ENCODE measurements at places on chromosomes 2 and 18.

- DNase-seq: no peak
Observed at GRCh38 chr2:196935432-196935831, 8.9 kb upstream of the PGAP1 start.

DNA sequence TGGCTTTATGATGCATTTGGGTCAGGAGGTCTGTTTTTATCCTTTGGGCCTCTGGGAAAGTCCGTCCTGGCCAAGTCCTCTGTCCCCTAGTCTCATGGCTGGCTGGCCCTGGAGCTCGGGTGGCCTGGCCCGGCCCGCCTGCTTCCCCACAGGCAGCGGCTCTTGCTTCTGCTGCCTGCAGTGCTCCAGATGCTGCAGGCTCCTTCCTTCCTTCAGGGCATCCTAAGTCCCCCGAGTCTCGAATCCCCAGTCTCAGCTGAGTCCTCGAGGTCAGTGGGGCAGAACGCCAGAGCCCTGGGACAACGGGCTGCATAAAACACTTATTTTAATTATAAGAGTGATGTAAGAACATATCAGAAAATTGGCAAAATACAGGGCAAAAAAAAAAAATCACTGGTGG is 71.2 kb downstream of the HPCAL1 start:
- no peak for DNase-seq

GRCh38 chr2:25339791-25340180 is 1.9 kb downstream of the DNMT3A start:
- no peak for DNase-seq

DNA sequence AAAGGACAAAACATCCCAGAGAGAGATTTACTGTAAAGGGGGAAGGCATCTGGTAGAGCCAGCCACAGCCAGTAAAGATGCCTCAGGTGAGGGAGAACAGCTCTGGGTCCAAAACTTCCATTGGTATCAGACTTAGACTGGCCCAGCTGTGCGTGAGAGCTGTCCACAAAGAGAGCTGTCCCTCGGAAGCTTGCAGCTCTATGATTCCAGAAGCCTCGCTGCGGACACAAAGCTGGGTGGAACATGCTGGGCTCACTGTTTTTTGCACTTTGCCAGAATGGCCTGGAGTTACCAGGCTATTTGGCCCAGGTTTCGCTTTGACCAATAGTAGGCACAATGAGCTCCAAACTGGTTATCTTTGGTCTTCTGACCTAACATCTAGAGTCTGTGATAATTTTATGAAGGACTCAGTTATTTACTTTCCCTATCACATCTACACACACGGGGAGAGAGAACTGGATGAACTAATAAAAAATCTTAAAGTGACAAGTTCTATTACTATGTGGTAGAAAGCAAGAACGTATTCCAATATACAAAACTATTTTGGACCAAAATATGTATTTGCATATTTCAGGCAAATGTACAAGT is 101.9 kb downstream of the DNER start:
- DNase-seq: no peak

DNA sequence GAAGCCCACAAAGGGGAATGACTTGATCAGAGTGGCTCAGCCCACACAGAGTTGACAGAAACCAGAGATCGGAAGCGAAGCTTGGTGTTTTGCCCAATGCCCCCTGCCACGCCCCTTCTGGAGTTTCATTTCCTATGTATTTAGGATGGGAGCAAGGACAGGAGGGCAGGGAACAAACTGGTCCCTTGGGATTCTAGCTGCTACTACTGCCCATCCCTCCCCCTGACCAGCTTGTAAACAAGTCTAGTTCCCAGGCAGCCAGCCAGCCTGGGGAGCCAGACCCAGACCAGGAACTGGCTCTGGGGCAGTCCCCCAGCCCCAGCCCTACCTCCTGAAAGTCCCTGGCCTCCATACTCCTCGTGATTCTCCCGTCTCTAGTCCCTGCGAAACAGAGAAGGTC is 8.3 kb downstream of the WNT6 start:
- DNase-seq: no peak

GRCh38 chr2:127576433-127577207 is 41.1 kb downstream of the MYO7B start:
- DNase-seq: peak; percentile 62

GRCh38 chr2:163563336-163563735 is 172.5 kb downstream of the FIGN start:
- peak; percentile 32 for DNase-seq

GRCh38 chr2:233363744-233364235 is 9.5 kb downstream of the DGKD start:
- DNase-seq: no peak

DNA sequence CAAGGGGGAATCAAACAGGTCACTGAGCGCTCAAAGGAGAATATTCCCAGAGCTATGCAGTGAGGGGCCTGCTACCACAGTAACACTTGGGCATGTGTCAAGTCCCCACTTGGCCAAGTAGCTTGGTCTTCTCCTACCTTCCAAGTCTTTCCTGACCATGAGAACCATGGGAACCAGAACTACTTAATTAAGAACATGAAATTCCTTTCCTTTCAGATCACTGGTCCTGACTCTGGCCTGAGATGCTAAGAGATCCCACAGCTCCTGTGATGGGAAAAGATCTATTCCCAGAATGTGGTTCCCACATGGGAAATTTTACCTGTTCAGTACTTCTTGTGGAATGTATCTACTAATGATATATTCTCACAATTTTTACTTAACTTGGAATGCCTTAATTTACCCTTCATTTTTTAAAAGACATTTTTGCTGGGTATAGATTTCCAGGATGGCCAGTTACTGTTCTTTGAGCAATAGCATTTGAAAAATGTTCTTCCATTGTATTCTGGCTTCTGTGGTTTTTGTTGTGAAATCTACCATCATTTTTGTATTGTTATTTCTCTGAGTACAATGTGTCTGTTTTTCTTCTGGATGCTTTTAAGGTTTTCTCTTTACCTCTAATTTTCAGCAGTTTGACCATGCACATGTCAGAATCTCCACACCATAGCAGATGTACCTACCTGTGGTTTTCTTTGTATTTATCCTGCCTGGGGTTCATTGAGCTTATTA is 37.9 kb downstream of the KCNIP3 start:
- DNase-seq: peak; percentile 47

DNA sequence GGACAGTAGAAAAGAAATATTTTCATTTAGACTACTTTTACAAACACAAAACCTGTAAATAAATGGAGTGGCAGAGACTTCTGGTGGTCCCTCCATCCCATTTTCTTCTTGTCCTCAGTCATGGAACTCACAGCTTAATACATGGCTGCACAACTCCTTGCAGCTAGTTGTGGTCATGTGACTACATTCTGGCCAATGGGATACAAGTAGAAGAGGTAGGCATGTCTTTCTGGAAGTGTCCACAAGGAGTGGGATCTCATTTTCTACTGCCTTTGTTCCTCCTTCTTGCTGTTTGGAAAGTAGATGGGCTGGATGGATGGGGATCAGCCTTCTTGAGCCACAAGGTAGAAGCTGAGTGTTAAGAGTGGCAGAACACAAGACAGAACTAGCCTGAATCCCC is 555.8 kb downstream of the SATB2 start:
- DNase-seq: peak; percentile 13

GRCh38 chr2:222311978-222312738 is 13.4 kb upstream of the PAX3 start:
- DNase-seq: no peak

- DNase-seq: no peak
Observed at GRCh38 chr2:3278521-3279218, 98.9 kb downstream of the EIPR1 start.

GRCh38 chr18:21980744-21981143 is 188.6 kb upstream of the GATA6 start:
- no peak for DNase-seq

- DNase-seq: peak; percentile 45
Observed at GRCh38 chr2:238667008-238667407, 180.9 kb upstream of the TWIST2 start.

DNA sequence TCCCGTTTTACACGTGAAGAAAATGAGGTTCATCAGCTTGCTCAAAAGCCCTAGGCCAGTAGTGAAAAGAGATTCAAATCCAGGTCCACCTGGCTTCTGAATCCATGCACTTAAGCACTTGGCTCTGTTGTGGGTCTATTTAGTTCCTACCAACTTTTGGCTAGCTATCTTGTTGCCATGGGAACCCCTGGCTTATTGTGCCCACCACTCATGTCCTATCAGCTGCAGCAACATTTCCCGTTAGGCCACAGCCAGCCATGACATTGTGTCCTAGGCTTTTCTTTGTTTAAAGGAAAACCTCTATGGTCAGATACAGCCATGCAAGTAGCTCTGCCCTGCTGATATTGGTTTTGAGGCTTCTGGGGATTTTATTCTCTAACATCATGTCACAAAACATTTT is 49.8 kb downstream of the PLEK start:
- DNase-seq: no peak

DNA sequence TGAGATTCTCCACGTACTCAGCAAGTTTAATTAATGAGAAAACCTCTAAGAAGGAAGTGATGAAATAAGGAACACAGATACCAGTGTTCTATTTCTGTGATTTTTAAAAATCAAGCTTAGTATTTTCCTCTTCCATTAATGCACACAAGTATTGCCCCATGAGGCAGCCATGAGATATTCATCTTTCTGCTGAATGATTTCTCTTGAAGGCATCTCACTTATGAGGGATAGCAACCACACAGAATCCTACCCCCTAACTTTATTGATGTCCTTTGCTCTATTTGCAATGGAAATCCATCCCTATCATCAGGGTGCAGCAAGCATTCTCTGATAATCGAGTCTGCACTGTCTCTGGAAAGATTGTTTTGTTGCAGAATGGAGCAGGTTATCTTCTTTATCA is 244.1 kb upstream of the NRP2 start:
- no peak for DNase-seq

GRCh38 chr2:73107211-73107926 is 5.4 kb downstream of the RAB11FIP5 start:
- DNase-seq: peak; percentile 44

- DNase-seq: no peak
Observed at GRCh38 chr2:7394195-7394594, 477.0 kb downstream of the RNF144A start.

GRCh38 chr2:46230677-46231425 is 66.4 kb upstream of the EPAS1 start:
- DNase-seq: no peak

GRCh38 chr18:56488739-56489138 is 149.7 kb downstream of the TXNL1 start:
- no peak for DNase-seq

DNA sequence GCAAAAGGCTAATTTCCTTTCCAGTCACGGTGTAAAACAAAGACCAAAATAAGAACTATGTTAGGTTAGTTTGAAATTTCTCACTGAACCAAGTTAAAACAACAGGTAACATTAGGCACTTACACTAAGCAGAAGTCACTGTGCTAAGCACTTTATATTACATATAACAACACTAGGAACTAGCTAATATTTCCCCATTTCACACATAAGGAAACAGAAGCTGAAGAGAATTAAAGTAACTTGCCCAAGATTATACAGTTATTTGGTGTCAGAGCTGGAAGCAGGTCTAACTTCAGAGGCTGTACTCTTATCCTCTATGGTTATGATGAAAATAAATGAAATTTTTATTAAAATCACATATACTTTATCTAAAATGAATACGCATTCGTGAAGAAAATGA is 5.9 kb downstream of the ITSN2 start:
- no peak for DNase-seq

DNA sequence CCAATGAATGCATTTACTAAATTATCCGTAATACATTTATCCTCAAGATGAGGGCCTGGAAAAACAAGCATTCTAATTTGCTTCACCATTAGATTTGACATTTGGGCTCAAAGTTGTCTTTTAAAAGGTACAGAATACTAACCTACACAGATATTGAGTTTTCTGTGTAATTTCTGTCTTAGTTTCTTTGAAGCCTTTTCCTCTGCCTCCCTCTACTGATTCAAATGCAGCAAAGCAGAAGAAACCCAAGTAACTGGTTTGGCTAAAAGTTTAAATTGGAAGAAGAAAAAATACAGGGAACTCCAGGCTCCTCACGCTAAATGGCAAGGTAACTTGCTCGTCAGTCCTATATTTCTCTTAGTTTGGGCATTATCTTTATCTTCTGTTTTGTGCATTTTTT is 53.3 kb upstream of the SLC5A7 start:
- peak; percentile 43 for DNase-seq

- peak; percentile 100 for DNase-seq
Observed at GRCh38 chr2:234981197-234982095, 29.6 kb downstream of the SH3BP4 start.

- no peak for DNase-seq
Observed at GRCh38 chr2:197674591-197674990, 796 bp downstream of the RFTN2 start.

DNA sequence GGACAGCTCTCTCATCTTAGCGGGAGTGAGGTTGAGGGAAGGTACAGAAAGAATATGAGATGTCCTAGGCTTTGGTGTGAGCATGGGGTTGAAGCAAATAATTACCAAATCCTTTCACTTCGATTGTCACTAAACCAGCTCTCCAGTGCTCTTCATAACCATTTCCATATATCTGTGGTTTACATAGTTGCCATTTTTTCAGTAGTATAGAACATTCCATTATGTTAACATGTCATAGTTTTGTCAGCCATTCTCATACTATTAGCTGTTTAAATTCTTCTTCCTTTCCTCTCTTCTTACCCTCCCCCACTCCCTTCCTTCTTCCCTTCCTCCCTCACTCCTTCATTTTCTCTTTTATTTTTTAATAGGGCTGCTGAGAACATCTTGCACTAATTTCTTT is 205.9 kb downstream of the BABAM2 start:
- peak; percentile 42 for DNase-seq

- DNase-seq: no peak
Observed at GRCh38 chr2:204860274-204860673, 315.0 kb downstream of the PARD3B start.

DNA sequence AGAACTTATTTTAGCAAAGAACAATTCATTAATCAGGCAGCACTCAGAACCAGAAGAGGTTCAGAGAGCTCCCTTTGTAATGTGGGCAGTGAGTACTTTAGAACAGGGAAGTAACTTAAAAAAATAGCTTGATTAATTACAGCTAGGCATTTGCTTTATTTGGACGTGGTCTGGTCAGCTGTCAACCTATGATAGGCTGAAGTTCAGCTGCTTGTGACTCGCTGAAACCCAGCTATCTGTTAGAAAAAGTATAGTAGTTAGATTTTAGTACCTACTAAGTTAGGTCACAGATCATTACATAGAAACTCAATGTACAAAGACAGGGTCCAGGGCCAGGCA is 40.0 kb downstream of the PKDCC start:
- no peak for DNase-seq

GRCh38 chr2:157415591-157416101 is 28.2 kb downstream of the CYTIP start:
- no peak for DNase-seq

DNA sequence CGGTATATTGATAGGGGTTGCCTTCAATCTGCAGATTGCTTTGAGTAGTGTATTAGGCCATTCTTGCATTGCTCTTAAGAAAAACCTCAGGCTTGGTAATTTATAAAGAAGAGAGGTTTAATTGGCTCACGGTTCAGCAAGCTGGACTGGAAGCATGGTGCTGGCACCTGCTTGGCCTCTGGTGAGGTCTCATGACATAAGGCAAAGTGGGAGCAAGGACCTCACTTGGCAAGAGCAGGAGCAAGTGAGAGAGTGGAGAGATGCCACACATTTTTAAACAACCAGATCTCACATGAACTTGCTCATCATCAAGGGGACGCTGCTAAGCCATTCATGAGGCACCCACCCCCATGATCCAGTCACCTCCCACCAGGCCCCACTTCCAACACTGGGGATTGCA is 4.9 kb downstream of the MAP3K2 start:
- no peak for DNase-seq

GRCh38 chr2:102622646-102623045 is 3.3 kb downstream of the SLC9A2 start:
- DNase-seq: no peak
